ENCODE measurements at places on chromosomes 1 and 21.

GRCh38 chr1:221994274-221994698 is 252.4 kb upstream of the DUSP10 start:
- no peak for DNase-seq

- no peak for DNase-seq
Observed at GRCh38 chr1:113874012-113874879, 2.7 kb upstream of the PTPN22 start.

DNA sequence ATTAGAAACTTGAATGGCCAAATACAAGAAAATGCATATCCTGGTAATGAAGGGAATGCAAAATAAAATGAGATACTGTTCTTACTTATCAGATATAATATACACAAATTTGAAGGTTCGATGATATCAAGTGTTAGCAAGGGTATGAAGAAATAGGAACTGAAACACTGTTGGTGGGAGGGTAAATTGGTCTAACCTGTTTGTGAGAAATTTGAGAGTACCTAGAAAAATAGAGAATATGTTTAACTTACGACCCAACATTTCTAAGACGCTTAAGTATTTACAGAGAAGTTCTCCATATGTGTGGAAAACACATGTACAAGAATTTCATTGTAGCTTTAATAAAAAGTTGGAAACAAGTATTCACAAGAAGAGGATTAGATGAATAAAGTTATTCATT is 25.9 kb downstream of the ATG4C start:
- DNase-seq, result no peak

DNA sequence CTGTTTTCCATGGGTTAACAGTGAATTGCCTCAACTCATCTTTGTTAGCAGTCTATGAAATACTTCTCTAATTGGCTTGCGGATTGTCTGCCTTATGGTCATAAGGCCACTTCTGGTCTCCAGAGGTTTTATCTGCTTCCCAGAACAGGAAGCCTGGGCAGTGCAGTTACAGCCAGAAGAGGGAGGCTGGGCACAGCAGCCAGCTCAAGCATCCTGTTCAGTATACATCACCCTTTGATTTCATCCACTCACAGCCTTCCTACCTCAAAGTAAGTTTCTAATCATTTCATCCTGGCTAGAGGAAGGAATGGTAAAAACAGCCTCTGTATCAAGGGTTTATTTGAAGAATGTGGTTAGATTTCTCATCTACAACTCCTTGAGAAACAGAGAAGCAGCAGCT is 311.5 kb upstream of the DEPDC1 start:
- no peak for DNase-seq

DNA sequence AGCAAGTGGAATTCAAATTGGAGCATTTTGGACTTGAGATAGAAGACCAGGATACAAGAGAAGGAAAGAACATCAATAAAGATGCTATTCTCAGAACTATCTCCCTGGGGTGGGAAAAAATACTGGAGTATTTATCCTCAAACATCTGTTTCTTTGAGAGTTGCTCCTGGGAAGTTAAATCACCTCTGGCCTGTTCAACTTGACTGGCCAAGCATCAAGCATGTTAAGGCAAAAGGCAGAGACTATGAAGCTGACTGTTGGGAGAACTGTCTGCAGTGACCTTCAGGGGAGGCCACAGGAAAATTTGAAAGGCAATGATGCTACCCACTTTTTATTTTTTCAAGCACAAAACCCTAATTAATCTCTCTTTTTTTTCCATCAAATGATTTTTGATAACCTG is 239.0 kb downstream of the NTNG1 start:
- DNase-seq, result no peak

DNA sequence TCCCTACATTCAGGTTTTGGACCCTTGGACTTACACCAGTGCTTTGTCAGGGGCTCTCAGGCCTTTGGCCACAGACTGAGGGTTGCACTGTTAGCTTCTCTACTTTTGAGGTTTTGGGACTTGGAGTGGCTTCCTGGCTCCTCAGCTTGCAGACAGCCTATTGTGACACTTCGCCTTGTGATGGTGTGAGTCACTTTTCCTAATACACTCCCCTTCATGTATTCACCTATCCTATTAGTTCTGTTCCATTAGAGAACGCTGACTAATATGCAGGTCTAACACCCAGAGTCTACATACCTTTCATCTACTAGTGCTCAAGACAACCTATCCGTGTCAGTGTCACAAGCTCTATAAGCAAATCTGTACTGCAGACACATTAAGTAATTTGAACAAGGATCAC is 605.3 kb downstream of the KCNT2 start:
- DNase-seq, result no peak

DNA sequence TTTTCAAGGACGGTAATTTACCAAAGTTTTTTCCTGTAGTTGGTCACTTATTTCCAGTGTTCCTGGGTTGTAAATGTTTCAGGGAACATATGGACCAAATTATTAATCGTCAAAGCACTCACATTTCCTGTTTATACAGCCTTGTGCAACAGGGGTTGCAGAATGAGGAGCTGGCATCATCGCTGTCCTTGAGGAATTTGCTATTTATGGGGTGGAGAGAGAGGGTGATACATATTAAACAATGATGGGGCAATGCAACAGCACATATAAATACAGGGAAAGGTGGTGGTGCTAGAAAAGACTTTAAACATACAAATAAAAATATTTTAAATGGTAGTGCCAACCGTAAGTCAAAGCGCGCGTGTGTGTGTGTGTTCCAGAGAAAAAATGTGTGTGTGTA is 369.8 kb downstream of the NPHP4 start:
- DNase-seq, result no peak

GRCh38 chr1:99177465-99177864 is 86.8 kb upstream of the PLPPR4 start:
- DNase-seq, result no peak

GRCh38 chr1:147781056-147781471 is 20.7 kb upstream of the GJA5 start:
- no peak for DNase-seq

DNA sequence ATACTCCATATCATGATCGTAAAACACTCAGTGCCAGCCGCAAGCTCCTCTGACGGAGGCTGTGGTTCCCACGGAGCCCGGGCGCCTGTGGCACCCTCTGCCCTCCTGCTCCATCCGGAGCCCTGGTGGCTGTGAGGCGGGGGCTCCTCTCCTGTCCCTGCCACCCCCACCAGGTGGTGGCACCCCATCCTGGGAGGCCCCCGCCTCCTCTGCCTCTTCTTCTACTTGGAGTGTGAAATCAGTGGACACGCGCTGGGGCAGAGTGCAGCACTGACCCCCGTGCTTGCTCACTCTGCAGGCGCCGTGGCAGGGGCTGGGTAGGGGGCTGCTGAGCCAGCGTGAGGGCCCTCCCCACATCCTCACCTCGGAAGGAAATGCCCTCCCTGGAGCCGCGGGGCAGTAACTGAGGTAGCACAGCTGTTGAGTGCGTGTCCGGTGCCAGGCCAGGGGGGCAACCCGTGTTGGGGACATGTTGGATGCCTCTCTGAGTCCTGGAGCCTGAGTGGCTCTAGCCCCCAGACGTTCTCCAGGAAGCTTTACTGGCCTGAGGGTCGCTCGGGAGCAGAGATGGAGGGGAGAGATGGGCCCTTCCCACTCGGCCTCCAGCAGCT is 58.7 kb upstream of the ABCG1 start:
- no peak for DNase-seq

- peak; percentile 35 for DNase-seq
Observed at GRCh38 chr1:154445040-154445472, 39.9 kb downstream of the IL6R start.

- no peak for DNase-seq
Observed at GRCh38 chr21:33586927-33587326, 1.6 kb downstream of the DONSON start.

DNA sequence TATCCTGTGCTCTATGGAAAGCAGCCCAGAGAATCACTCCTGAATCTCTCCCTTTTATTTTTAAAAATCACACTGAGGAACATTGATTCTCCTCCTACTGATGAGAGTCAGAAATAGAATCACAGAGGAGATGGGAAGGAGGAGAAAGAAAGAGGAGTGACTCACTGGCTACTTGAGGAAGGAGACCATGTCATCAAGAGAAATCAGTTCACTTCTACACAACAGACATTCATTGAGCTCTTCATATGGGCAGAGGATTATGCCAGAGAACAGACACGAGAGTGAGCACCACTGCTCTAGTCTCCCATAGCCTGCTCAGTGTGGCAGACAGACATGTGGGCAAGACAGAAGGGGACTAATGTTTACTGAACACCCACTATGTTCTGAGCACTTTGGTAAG is 44.2 kb downstream of the RAB3B start:
- DNase-seq, result no peak

GRCh38 chr1:155455588-155456195 is 106.9 kb downstream of the ASH1L start:
- DNase-seq, result no peak

DNA sequence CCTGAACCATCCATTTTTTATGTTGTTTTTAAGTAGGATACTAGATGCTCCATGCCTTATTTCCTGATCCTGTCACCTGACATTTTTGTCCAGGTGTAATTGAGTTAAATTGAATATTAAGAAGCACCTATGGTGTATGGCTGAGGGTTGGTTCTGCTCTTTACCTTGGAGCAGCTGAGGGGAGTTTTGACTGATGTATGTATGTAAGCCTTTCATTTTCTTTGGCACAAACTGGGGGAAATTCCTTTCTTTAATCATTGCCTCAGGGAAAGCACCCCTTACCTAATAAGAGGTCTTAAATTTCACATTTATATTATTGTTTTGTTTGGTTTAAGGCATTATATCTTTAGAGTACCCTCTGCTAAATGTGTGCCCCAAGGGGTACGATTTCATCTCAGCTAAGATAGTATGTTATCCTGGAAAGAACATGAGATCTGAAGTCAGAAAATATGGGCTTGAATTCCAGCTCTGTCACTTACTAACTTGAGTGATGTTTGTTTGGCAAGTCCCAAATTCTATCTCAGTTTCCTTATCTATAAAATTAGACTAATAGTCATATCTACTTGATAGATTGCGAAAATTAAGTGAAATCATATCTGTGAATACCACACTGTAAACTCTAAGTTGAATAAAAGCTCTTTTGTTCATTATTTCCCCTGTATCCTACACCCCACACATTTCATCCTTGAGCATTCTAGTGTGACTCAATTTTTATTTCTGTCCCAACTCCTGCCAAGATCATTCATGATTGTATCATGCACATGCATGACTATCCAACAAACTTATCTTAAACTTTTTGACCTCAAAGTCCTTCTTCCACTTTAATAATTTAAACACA is 57.7 kb upstream of the NUF2 start:
- DNase-seq, result no peak

DNA sequence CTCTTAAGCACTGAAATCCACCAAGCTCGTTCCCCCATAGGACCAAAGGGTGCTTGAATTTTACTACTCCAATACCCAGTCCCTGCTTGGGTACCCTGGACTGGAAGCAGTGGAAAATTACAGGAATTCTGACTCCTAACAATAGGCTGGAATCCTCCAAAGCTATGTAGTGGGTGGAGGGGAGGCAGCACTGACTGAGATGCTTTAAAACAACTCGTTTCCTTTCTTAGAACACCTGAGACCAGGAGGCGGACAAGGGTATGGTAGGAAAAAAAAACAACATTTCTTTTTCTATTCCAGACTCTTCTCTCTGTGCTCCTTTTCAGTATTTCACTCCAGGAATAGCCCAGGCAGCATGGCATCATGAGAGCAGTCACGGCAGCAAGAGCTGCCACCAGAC is 2.3 kb downstream of the PEF1 start:
- no peak for DNase-seq

DNA sequence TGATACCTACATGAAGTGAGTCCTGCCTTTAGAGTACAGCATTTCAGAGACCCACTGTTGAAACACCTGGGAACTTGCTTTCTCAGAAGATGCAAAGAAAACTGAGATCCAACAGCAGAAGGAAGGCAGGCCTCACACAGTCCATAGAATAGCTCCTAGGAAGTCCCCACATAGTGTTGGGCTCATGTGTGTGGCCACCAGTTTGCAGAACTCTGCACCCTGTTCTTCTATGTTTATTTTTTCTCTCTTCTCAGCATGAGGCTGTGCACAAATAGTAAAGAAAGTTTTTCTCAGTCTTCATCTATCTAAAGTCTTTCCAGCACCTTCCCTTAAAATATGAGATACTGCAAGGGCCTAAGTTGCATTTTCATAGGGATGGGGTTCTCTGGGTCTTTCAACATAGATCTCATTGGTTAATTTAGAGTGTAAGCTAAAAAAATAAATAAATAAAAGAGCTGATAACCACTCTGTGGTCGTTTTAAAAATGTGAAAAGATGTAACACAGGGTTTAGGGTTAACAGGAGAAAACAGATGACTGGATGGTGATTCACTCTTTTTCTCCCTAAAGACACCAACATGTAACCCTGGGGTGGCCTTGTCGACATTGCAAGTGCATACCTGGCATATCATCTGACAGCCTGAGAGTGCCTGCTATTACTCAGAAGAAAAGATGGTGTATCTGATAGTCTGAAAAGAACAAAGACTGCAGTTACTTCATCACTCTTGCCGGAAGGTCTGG is 94.6 kb downstream of the ZC3H11B start:
- no peak for DNase-seq

GRCh38 chr1:192238421-192238820 is 78.4 kb upstream of the RGS21 start:
- no peak for DNase-seq

DNA sequence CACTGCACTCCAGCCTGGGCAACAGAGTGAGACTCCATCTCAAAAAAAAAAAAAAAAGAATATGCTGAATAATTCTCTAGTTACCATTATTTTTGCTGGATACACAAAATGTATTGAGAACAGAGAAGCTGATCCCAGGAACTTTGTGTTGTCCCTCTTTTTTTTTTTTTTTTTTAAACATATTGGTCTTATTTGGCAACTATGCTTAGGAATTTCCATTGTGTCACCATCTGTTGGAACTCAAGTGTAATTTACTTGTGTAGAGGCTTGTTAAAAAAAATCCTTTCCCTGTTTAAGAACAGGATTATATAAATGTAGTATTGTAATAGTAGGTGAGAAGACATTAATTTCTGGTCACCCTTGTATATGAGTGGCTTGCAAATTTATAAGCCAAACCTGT is 28.6 kb downstream of the CAMSAP2 start:
- DNase-seq, result no peak
